ENCODE measurements at places on chromosomes 2 and 18. TPM values are rescaled to one million over a fixed set of nuclear protein-coding genes. Genes with fewer than 3 reads are reported as not detected.

The BARD1 gene
- 6.2 TPM for total RNA-seq

The SRD5A2 gene
- not detected for total RNA-seq

The ZNF385B gene
- total RNA-seq = not detected

DNA sequence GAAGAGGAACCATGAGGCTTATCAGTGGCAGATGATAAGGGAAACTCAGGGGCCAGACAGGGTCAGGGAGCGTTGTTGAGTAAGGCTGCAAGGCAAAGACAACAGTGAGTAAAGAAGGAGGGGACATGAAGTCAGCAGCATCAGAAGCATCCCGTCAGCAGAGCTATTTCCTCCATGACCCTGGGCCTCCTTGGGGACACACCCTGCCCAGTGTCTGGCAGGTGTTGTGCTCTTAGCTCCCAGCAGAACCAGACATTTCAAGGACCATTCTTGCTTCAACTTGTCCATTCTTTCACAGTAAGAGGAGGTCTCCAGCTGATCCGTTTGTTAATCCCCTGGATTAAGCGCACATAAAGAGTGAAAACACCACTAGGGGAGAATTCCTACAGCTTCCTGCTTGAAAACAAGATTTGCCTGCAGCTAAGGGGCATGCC, 88.7 kb upstream of the MEIS1 start:
- DNase-seq = no peak

- DNase-seq = no peak
Measured at GRCh38 chr2:43142921-43143438, 83.4 kb downstream of the ZFP36L2 start.

Data from MG63 (cell line).